ENCODE measurements at places on chromosomes 3 and 15.

- DNase-seq, result no peak
Observed at GRCh38 chr15:33114374-33114717, 80.2 kb downstream of the FMN1 start.

- no peak for DNase-seq
Observed at GRCh38 chr15:97224191-97224641, 736.3 kb upstream of the ARRDC4 start.

DNA sequence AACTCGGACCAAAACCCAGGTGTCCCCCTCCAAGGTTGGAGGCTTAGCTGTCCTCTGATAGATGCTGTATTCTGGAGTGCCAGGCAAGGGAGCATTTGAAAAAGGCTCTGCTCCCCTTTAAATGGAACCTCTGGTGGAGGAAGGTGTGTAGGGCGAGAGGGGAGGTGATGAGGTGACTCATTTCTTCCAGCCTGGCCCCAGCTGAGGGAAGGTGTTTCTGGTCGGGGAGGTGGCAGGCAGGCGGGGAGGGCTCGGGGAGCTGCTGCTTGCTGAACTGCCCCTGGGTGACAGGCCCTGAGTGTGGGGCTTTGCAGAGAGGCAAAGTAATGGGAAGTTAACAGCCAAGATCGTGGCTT is 18.8 kb downstream of the PSTPIP1 start:
- no peak for DNase-seq

- no peak for DNase-seq
Observed at GRCh38 chr3:10249833-10250232, 1.6 kb downstream of the TATDN2 start.

DNA sequence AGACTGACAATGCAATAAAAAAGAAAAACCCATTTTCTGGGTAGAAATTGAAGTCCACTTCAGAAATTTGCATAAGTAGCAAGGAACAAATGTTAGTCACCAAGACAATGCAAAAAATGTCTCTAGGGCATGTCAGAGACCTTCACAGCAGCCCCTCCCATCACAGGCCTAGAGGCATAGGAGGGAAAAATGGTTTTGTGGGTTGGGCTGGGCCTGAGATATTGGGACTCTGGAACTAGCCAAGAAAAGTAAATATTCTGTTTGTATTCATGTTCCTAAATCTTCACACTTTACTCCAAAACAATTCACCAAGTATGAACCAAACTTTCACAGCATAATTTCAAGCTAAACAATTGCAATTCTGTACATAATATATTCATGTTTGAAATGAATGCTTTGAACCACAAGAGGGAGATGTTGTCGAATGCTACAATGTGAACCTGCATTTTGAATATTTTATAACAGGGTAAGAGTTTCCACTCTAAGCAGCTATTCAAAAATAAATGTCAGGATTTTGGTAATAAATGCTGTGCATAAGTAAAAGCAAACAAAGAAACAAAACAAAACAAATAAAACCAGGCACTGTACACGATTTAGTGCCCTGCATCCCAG is 429.2 kb downstream of the OTOL1 start:
- no peak for DNase-seq

GRCh38 chr15:55914446-55914845 is 79.0 kb downstream of the NEDD4 start:
- DNase-seq, result no peak

- DNase-seq, result peak; percentile 91
Observed at GRCh38 chr3:38029400-38030125, at the start of gene PLCD1. PLCD1 (minus strand) TSS chr3:38029642; CDS start chr3:38029539, 103 bp downstream.

GRCh38 chr3:143973259-143974021 is 1.8 kb downstream of the DIPK2A start:
- DNase-seq, result no peak

GRCh38 chr15:40932649-40933516 is 3.7 kb downstream of the DLL4 start:
- DNase-seq, result no peak

GRCh38 chr3:50211930-50212329 is 6.9 kb downstream of the SLC38A3 start:
- no peak for DNase-seq

DNA sequence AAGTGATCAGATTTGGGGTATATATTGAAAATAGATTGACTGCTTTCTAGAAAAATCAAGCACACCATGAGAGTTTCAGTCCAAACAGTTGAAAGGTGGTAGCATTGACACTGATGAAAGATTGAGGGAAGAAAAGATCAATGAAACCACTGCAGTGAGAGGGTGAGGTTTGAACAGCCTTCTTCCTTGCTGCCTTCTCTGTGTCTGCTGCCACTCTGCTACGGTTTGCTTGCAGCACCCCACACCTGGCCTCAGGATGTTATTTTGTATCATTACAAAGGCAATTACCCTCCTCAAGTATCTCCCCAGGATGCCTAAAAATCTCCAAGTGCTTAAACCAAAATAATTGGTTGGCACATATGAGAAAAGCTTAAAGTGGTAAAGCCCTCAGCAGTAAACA is 683.6 kb upstream of the ARPP21 start:
- no peak for DNase-seq

DNA sequence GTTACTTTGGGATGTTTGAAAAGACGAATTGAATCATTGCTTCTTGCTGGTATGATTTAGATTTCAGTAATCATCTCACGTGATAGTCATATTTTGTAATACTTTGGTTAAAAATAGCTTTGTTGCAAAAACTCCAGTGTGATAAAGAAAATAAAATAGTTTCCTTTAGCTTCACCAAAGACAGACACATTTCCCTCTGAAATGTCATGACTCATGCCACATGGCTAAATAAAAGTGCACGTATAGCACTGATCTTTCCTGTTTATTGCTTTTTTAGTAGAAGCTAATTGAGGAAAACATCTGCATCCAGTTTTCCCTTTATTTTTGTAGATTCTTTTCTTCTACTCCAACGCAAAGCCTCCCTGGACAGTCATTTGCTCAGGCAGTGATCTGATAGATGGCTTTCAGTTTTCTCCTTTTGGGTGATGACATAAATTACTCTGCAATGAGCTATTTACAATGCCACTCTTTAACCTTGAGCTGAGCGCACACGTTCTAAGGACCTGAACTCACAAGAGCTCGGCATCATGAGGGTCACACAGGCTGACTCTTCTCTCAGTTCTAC is 84.9 kb downstream of the ARNT2 start:
- DNase-seq, result no peak

- no peak for DNase-seq
Observed at GRCh38 chr15:70451821-70452653, 311.3 kb downstream of the UACA start.

GRCh38 chr3:49351521-49352011 is 6.6 kb downstream of the GPX1 start:
- no peak for DNase-seq

- DNase-seq, result no peak
Observed at GRCh38 chr3:187841560-187841959, 96.3 kb upstream of the BCL6 start.

- DNase-seq, result no peak
Observed at GRCh38 chr15:84791763-84792162, 25.4 kb upstream of the ALPK3 start.

- DNase-seq, result no peak
Observed at GRCh38 chr15:88658070-88658965, 19.5 kb downstream of the ISG20 start.

DNA sequence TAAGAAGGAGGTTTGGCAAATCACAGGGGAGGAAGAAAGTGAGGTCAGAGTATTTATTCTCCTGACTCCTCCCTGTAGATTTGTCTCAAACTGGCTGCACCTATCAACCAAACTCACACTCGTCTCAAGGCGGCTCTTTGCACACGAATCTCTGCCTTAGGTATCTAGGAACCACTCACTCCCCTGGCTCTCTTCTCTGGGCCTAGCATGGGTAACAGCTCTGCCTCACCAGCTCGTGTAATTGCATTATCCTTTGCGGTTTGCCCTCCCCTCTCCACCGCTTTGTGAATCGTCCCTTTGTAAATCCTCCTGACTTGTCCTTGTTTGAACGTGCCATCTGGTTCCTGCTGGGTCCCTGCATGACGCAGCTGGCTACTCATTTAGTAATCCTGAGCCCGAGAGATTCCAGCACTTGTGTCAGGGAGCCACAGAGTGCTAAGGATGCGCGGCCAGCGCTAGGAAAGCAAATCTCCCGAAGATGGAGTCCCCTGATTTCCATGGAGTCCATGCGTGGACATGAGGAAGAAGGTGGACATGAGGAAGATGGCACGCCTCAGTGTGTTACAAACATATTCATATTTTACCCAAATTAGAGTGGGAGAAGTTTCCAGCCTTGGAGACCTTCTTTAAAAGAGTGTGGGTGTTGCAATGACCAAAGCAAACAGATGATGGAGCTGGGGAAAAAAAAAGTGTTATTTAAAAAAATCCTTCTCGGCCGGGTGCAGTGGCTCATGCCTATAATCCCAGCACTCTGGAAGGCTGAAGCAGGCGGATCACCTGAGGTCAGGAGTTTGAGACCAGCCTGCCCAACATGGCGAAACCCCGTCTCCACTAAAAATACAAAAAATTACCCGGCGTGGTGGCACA is 26.7 kb downstream of the NRROS start:
- DNase-seq, result no peak

DNA sequence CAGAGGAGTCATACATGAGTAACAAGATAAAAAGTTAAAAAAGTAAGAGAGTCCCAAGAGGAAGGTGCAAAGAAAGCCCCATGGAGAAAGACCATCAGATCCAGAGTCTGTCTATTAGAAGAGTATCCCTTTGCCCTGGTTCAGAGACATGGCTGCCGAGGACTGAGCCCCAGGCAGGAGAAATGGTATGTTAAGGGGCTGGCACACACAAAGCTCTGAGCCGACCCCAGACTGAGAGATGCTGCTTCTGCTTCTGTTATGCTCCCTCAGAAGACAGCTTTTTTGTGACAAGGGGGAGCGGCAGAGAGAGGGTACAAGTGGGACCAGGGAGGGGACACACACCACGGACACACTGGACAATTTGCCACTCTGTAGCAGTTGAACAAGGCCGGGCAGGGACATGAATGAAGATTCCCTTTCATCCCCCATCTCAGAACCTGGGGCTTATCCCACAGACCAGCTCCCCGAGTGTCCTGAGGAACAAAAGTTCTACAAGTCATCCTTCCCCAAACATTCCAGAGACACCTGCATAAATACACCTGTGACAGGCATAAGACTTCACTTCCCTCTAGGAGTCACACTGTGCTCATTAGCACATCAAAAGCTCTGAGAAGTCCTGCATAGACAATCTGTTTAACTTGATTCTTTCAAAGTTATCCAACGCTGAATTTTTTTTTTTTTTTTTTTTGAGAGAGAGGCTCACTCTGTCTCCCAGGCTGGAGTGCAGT is 161.6 kb upstream of the WNT5A start:
- no peak for DNase-seq

GRCh38 chr15:64521201-64521600 is 60.8 kb downstream of the ZNF609 start:
- no peak for DNase-seq

GRCh38 chr3:23430781-23431398 is 227.8 kb downstream of the UBE2E2 start:
- no peak for DNase-seq

GRCh38 chr3:14948609-14949038 is 1.2 kb downstream of the NR2C2 start:
- no peak for DNase-seq

- no peak for DNase-seq
Observed at GRCh38 chr15:78715930-78716329, 74.9 kb upstream of the CHRNB4 start.

DNA sequence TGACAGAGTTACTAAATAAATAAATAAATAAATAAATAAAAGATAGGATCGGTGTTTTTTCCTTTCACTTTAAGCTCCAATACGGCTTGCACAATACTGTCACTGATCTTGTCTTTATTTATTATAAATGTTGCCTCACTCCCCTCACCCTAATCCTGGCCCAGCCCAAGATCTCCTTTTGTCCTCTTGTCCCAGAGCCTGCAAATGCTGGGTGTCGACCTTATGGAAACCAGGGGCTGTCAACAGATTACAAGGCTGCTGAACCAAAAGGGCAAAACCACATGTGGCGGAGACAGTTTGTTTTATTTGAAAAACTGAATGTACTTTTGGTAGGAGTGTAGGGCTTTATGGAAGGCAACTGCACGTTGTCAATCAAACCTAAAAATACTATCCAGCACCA is 75.9 kb downstream of the RFTN1 start:
- no peak for DNase-seq

DNA sequence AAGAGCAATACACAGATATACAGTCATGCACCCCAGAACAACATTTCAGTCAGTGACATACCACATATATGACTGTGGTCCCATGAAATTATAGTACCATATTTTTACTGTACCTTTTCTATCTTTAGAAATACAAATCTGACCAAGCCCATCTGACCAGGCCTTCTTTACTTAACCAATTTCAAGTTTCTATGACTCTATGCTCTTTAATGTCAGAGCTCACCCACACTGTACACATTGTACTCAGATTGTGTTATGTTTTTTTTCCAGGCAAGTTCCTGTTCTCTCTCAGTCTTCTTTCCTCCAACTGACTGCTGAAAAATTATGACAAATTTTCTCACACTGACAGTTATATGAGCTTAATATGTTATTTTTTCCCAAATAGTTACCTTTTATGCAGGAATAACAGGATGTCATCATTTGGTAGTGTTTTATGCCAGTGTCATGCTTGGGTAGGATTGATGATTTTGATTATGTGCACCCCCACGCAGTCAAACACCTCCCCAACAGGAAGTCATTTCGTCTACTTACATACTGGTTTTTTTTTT is 8.0 kb upstream of the CBLB start:
- no peak for DNase-seq

GRCh38 chr15:92383519-92384324 is 10.0 kb upstream of the ST8SIA2 start:
- no peak for DNase-seq

GRCh38 chr3:8625991-8626390 is 18.6 kb downstream of the SSUH2 start:
- no peak for DNase-seq

DNA sequence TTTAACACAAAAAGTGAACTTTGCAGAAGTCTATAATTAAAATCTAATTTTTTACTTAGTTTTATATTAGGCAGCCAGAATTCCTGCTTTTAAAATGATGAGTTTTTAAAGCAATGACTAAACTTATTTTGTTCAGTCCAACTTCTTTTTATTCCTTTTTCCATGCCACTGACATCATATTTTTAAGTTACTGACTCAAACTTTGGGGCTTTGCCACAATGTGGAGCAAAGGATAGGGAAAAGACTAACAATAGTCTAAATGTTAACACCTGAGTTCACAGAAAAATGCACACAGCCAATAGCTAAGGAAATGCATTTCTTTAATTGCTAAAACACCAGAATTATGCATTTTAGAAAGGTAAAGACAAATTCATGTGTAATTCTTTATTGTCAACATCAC is 647.6 kb upstream of the DPPA4 start:
- DNase-seq, result no peak

DNA sequence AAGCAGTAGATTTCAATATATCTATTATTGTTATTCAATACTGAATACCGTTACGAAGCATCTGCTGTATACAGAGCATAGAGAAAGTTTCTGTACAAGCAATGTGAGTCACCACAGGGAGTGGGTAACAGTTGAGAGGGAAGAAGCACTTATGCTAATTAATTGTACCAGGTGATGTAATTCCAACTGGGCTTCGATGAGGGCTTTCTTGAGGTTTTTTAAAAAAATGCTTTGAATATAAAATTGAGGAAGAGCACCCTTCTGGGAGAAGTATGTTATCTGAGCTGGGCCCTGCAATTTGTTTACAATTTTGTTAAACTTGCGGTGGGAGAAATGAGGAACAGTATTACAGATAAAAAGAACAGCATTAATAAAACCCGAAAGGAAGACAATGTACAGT is 197.9 kb downstream of the TPRG1 start:
- DNase-seq, result no peak
